H7 (cell line): ENCODE measurements at places on chromosomes 7 and 10. TPM values are rescaled to one million over a fixed set of nuclear protein-coding genes. Genes with fewer than 3 reads are reported as not detected.

The FOXI2 gene
- 0.35 and 1.2 TPM in 2 replicates for total RNA-seq

The VWC2 gene
- 0.28 and 0.59 TPM in 2 replicates for total RNA-seq

The EXOSC1 gene
- 71.8 and 84.5 TPM in 2 replicates for total RNA-seq

The VCL gene
- 194 and 200 TPM in 2 replicates for total RNA-seq

The AHCYL2 gene
- 14.2 and 26.9 TPM in 2 replicates for total RNA-seq

The SPDYE2 gene
- total RNA-seq = not detected in 2 replicates

The FANK1 gene
- 2.5 and 4.1 TPM in 2 replicates for total RNA-seq

The OPN1SW gene
- total RNA-seq = not detected in 2 replicates

DNA sequence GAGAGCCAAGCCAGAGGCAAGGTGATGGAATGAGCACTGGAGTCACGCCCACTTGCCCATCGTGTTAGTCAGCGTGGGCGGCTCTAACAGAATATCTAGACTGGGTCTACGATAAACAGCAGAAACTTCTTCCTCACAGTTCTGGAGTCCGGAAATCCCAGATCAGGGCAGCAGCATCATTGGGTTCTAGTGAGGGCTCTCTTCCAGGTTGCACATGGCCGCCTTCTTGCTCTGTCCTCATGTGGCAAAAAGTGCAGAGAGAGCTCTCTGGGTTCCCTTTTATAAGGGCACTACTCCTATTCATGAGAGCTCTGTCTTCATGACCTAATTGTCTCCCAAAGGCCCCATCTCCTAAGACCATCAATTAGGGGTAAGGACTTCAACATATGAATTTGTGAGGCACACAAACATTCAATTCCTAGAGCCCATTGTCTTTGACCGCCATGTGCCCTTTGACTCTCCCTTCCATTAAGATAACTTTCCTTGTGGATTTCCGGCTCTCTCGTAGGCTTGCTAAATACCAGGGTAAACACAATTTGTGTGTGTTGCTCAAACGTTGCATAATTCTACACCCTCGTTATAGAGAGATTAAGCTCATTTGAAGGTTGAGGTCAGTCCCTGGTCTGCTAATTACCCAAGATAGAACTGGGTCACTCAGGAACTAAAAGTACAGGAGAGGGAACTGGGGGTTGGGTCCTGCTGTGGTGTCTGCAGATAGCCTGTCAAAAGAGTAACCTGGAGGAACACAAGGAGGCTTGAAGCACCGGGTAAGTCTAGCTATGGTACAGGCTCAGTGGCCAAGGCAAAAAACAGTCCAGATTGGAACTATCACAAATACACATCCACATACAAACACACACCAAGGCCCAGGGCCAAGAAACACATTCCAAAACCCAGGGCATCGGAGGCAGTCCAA lies 28.7 kb upstream of the USP6NL start:
- DNase-seq = no peak

- no peak for DNase-seq
Observed at GRCh38 chr10:22159180-22159579, 58.6 kb downstream of the EBLN1 start.

GRCh38 chr10:48634198-48634983 lies 29.5 kb upstream of the ARHGAP22 start:
- no peak for DNase-seq

DNA sequence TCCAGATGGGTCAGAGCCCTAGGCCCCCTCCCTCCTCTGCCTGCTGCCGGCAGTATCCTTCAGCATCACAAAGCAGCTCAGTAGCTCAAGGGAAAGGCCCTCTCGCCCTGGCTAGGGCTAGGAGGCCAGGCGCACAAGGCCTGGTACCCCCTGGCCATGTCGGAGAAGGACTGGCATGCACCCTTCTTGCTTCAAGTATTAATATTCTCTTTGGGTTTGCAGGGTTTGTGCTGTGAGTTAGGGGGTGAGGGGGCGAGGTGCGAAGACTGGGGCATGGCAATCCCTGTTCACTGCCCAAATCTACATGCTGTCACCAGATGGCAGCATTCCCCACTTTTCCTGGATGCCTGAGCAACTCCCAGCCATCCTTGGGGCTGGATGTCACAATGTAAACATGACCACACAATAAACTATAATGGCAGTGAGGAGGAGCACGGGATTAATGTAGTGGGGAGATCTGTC lies 105.2 kb downstream of the NEURL1 start:
- DNase-seq = peak; percentile 94

DNA sequence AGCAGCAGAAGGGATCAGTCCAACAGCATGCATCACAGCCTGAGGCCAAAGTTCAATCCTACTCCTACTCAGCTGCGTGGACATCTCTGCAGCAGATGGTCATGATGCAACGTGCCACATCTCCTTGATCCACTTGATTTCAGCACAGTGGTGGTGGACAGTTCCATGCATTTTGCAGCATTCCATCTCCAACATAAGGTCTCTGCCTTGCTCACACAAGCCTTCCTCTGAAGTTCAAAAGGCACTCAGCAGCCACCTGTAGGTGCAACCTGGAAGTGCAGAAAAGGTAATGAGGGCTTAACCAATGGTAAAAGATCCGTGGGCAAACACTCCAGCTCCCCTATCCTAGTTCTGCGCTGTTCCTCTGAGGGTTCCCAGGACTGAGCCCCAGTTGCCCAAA lies 57.5 kb upstream of the CHCHD3 start:
- peak; percentile 50 for DNase-seq

DNA sequence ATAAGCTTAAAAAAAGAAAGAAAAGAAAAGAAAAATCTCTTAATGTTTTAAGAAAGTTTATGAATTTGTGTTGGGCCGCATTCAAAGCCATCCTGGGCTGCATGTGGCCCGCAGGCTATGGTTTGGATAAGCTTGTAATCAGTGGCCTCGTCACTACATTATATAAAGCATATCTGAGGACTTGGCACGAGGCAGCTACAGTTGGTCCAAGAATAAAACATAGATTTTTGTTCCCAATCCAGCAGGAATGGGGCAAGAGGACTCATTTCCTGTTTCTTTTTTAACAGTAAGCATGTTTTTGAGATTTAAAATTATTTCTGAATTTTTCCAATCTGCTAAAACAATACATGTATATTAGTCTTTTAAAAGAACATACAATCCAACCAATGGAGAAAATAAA lies 28.6 kb downstream of the MCM10 start:
- no peak for DNase-seq

DNA sequence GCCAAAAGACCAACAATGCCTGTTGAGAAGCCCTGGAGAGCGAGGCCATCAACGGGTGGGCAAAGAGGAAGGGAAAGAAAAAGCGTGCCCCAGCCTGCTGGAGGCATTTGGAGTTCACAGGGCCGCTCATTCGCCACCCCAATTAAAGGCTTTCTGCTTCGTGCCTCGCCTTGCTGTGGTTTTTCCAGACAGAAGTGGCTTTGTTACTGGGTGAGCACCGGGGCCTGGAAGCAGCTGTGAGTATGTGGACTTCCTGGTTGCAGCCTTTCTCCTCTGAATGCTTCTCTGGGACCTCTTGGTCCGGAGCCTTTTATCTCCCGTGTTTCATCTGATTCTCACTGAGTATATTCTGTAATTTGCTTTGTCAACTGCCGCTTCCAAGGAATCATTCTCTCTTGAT lies 118.1 kb upstream of the EGR2 start:
- DNase-seq = no peak

DNA sequence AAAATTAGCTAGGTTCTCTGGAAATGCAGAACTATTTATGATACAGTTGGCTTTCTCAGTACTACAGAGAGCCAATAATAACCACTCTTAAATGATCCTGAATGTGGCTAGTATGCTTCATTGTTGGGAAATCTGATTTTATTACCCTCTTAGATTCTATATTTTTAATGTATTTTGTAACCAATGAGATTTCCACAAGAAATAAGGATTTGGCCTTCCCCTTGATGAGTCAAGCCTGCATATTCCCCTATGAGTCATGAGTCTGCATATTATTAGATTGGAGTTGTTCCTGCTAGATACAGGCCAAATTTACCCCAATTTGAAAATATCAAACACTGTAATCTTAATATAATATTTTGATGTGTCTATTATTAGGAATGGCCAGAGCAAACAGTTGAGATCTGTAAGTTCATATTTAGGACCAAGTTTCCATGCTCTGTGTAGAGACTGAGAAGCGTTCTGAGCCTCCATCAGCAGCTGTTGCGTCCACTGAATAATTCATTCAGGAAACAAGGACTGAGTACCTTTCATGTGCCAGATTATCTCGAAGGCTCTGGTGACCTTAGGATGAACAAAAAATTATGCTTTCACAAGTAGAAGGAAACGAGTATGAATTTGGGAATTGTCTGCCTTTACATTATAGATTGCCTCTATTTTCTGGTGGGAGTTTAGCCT lies 793.4 kb downstream of the NRG3 start:
- no peak for DNase-seq

GRCh38 chr10:3534433-3534832 lies 250.6 kb downstream of the KLF6 start:
- DNase-seq = no peak

DNA sequence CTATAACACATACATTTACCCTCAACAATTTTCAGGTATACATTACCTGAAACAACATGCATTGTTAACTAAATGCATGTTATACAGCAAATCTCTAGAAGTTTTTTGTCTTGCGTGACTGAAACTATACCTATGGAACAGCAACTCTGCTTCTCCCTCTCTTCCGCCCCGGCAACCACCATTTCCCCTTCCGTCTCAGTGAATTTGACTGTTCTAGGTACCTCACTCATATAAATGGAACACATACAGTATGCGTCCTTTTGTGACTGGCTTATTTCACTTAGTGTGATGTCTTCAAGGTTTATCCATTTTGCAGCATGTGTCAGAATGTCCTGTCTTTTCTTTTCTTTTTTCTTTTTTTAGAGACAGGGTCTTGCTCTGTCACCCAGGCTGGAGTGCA lies 22.5 kb downstream of the CALHM2 start:
- DNase-seq = no peak

- DNase-seq = no peak
Observed at GRCh38 chr10:77062381-77062780, 575.2 kb downstream of the KCNMA1 start.

- no peak for DNase-seq
Observed at GRCh38 chr10:86785037-86785436, 28.6 kb downstream of the BMPR1A start.

DNA sequence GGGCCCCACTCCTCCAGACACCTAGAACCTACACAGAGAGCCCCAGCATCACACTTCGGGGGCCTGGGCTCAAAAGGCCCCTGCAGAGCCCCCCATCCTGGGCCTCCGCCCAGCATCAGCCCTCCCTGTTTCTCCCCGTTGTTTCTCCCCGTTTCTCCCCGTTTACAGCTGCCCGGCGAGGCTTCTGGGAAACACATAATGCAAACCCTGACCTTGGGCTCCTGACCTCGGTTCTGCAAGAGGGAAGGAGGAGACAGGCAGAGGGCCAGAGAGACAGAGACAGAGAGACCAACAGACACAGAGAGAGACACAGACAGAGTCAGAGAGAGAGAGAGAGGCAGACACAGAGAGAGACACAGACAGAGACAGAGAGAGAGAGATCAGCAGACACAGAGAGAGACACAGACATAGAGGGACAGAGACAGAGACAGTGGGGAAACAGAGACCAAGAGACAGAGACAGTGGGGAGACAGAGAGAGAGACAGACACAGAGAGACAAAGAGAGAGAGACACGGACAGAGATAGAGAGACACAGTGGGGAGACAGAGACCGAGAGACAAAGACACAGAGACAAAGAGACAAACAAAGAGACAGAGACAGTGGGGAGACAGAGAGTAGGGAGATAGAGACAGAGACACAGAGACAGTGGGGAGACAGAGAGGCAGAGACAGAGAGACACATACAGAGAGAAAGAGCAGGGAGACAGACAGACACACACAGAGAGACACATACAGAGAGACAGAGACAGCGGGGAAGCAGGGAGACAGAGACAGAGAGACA lies 12.5 kb downstream of the VENTX start:
- no peak for DNase-seq

DNA sequence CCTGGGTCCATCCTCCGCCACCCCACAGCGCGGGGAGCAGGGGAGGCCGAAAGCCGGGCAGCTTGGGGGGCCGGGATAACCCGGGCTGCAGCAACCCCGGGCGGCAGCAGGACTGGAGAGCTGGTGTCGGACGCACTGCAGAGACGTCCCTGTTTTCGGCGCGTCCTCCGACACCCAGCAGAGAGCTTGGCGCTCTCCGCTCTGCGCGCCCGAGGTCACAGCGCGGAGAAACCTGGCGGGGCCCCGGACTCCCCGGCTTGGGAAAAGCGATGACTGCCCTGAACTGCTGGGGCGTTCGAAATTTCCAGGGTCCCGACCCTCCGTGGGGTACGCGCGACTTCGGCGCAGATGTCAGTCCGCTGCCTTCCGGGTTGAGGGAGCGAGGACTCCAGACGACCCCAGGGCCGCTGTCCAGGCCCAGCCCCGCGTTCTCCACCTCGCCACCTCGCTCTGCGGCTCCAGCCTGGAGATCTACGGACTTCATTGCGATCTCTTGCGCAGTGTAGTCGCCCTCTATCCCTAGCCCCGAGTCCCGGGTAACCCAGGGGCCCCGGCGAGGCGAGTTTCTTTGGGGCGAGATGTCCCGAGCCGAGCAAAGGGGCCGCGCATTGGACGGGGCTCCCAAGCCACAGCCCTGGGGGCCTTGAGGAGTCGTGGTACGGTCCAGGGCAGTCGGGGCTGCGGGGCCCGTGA lies 617 bp upstream of the FOXI2 start:
- DNase-seq = peak; percentile 72

DNA sequence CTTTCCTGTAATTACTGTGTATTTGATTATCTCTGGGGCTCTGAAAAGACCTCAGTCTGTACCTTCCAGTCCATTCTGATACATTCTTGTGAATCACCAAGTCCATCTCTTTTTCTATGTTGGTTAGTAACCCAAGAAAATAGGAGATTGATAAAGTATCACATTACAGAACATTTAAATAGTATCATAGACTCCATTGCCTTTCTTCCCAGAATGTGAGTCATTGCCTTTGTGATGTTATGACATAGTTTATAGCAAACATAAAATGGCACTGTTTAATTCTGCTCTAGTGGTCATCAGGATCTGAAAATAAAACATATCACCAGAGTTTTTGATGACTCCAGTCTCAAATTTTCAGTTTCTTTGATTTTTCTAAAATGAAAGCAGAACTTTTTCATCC lies 78.4 kb downstream of the NRG3 start:
- no peak for DNase-seq

- DNase-seq = no peak
Observed at GRCh38 chr10:125538947-125539731, 143.8 kb downstream of the TEX36 start.

- DNase-seq = no peak
Observed at GRCh38 chr7:137804836-137805235, 41.9 kb downstream of the DGKI start.

DNA sequence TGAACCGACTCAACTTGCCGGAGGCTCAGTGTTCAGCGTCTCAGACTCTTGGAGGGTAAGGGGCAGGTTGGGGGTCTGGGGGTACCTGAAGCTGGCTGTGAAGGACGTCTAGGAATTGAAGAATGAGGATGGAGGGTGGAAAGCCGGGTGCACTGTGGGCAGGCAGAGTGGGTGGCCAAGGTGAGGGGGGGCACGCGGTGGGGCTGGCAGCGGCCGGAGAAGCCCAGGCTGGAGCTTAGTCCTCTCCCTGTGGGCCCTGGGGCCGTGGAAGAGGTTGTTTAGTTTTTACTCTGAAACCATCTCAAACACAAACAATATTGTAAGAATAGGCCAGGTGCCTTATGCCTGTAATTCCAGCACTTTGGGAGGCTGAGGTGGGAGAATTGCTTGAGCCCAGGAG lies 83.4 kb downstream of the UNCX start:
- DNase-seq = peak; percentile 28

- peak; percentile 20 for DNase-seq
Observed at GRCh38 chr7:110590415-110590814, 500.5 kb upstream of the LRRN3 start.
